Activated T-helper 1 cell treated with anti-CD3 and anti-CD28 coated beads, Interleukin-2, amount 50 U/mL, for 16 hours (primary cell): ENCODE measurements at places on chromosomes 6 and 20.

GRCh38 chr20:40945754-40946450, 82.7 kb upstream of the TOP1 start:
- DNase-seq = no peak

GRCh38 chr20:46128310-46129151, 10.4 kb downstream of the CD40 start:
- DNase-seq = no peak

GRCh38 chr20:3896302-3896701, 7.1 kb downstream of the PANK2 start:
- DNase-seq = no peak

GRCh38 chr6:139701695-139702094, 327.2 kb upstream of the CITED2 start:
- no peak for DNase-seq
